ENCODE measurements at places on chromosomes 7 and 10.

DNA sequence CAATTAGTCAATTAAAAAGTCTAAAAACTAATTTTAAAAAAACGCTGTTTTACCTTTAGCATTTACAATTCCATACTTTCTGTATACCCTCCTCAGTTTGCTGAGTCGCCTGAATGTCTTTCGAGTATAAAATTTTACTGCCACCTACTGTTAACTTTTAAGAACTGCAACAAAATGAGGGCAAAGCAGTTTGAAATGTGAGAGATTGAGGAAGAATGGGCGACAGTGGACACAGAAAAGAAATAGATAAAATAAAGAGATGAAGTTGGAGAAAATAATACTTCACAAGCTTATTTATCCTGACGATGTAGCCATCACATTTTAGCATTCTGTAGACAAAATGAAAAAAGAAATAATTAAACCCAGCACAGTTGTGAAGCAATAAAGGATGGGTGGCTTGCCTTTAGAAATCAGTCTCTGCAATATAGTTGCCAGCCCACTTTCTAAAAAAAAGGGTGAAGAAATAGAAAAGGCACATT is 110.8 kb upstream of the PTN start:
- no peak for DNase-seq

DNA sequence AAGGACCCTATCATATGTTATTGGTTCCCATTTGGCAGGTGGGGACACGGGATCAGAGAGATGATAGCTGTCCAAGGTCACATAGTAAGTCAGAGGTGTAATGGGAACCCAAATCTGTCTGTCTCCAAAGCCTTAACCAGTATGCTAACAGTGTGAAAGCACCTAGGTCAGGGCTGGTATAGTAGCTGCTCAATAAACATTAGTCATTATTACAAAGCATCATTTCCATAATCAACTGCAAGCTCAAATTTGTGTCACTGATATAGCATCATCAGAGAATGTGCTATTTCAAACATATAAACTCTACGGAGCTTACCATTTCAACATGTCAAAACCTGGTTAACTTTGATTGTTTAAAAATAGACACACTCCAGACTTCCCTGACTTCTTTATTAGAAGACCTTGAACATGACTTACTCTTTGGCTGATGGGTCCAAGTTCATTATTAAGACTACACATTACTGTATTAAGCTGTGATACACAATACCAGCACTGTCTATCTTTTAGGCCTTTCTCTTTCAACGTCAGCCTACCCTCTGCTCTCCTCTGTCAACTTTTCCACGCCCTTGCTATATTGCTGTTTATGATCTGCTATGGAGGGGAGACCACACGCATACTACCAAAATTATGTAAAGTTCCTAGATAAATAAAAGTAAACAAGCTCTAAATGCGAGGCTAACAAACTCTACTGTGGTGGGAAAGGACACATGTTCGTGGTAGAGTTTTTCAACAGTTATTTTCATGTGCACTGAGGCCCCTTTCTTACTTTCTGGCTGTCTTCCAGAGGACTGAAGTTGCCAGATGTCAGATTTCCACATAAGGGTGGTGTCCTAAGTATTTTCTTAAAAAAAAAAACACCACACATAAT is 33.6 kb downstream of the DNMBP start:
- no peak for DNase-seq

DNA sequence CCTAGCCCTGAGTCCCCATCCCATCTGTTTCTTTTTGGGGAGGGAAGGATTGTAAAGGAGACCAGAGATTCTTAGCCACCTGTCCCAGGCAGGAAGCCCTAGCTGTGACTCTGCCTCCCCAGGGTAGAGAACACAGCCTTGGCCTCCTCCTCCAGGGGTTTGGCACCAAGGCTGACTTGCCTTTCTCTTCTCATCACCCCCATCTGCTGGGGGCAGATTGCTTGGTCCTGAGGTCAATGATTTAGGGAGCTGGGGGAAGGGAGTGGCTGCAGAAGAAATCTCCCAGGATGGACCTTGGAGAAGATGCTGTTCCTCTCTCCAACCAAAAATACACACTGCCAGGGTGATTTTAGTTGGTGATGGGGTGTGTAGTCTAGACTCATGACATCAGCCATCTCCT is 2.6 kb upstream of the MNX1 start:
- DNase-seq = no peak

- no peak for DNase-seq
These were observed 240.0 kb downstream of the ARHGAP21 start for GRCh38 chr10:24483701-24484100.

DNA sequence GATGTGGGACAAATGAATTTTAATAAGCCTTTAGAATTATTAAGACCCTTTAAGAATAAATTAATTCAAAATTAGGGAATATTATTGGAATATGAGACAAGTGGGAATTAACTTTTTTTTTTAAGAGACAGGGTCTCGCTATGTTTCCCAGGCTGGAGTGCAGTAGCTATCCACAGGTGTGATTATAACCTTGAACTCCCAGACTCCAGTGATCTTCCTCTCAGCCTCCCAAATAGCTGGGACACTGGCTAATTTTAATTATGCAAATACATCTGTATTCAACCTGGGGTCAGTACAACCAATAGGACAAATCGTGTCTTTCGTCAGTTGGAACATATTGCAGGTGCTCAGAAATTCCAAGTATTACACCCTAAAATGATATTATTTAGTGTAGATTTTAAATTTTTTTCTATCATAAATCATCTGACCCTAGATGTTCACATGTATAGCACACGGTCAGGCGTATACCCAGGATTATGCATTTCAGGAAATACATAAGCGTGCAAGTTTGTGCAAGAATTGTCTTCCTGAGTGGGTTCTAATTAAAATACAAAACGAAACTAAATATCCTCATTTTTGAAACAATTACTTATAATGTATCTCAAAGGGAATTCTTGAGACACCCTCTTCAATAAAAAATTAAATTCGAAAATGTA is 1.2 kb downstream of the NT5C3A start:
- no peak for DNase-seq

DNA sequence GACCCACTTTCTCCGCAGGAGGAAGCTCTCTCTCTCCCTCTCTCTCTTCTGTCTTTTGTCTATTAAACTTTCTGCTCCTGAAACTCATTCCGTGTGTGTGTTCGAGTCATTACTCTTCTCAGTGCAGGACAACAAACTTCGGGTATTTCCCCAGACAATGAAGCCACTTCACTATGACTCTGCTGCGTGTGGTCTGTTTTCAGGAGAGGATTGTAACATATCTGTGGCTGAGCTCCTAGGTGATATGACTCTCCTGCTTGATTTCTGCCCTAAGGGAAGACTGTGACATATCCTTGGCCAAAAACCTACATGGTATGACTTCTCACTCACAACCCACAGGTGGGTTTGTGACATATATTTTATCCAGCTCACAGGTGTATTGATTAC is 39.9 kb upstream of the ZNF107 start:
- DNase-seq = no peak

DNA sequence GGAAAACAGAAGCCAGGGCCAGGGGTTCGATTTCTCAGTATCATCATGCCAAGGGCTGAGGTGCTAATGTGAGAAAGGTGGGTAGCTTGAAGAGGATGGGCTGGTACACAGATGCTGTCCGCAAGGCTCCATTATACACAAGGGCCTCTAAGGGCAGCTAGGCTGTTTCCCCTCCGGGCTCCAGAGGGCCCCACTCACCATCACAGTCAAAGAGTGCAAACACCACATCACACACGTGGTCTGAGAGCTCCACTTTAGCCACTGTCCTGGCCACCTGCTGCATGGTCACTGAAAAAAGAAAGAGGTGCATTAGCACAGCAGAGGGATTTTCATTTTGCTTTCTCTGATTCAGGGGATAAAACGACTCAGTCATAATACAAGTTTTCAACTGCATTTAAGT is 20.9 kb upstream of the DNAJB12 start:
- DNase-seq = no peak

- no peak for DNase-seq
These were observed 27.7 kb downstream of the PHTF2 start for GRCh38 chr7:77826300-77826699.

DNA sequence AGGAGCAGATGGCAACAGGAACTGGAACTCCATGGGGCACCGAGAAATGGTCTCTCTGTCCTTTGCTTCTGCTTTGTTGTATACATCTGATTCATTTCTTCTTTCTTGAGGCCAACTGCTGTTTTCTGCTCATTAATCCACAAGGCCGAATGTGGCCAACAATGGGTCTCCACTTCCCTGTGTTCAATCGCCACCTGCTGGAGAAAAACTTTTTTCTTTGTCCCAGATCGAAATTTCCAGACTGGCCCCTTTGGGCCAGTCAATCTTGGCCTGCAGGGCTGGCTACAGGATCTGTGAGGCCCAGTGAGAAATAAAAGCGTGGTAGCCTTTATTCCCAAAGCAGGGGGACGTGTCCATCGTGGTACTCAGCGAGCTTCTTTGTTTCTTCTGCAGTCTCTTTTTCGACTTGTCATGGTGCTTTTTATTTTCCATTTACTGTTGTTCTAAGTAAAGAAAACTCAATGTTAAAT is 58.8 kb downstream of the PARP12 start:
- peak; percentile 13 for DNase-seq

GRCh38 chr10:57049096-57049495 is 688.0 kb upstream of the ZWINT start:
- DNase-seq = no peak

DNA sequence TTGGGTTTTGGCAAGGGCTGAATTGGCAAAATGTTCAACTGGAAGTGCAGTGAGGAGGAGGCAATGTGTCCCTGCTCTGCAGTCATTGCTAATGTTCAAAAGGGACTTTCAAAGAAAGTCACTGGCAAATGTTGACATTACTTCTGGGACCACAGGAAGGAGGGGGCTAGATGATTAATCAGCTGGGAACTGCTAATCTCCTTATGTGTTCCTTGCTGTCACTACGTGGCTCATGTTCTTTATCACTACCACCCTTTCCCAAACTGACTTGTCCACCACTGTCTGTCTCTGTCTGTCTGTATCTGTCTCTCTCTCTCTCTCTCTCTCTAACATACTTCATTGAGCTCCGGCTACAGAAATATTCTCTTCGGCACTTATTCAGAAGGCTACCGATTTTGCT is 86.9 kb upstream of the MTPN start:
- DNase-seq = no peak

DNA sequence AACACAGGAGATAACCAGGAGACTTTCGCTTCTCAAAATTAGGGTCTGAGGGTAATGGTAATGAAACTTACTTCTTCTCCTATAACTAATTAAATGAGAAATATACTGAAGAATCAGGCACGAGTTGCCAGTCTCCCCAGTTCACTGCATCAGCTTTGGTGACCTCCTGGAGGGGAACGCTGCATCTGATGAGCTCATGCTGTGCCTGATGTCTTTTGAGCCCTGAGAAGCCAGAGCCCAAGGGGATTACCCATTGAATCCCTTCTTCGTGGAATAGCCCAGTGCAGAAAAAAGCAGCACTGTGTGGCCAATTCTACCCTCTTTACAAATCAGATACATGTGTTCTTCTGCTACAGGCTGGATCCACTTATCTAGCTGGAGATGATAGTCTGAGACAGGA is 45.1 kb downstream of the CYP2C9 start:
- no peak for DNase-seq

DNA sequence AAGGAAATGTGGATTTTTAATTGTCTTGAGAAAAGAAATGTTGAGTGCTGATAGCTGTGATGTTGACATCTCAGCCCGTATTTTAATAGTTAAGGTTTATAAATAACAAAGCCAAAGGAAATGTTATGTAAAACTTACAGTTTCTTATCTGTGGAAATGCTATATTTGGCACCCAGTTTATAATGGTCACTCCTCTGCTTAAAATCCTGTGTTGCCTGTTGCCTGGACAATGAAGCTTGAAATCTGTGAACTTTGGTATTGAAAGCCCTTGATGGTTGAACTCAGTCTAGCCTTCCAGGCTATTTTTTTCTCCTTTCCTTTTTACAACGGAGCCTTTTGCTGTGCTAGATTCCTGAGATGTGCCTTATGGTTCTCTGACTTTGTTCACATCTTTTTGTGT is 46.5 kb downstream of the MCU start:
- no peak for DNase-seq

- DNase-seq = peak; percentile 56
These were observed 1.8 kb downstream of the TSC22D4 start for GRCh38 chr7:100476903-100477870.

DNA sequence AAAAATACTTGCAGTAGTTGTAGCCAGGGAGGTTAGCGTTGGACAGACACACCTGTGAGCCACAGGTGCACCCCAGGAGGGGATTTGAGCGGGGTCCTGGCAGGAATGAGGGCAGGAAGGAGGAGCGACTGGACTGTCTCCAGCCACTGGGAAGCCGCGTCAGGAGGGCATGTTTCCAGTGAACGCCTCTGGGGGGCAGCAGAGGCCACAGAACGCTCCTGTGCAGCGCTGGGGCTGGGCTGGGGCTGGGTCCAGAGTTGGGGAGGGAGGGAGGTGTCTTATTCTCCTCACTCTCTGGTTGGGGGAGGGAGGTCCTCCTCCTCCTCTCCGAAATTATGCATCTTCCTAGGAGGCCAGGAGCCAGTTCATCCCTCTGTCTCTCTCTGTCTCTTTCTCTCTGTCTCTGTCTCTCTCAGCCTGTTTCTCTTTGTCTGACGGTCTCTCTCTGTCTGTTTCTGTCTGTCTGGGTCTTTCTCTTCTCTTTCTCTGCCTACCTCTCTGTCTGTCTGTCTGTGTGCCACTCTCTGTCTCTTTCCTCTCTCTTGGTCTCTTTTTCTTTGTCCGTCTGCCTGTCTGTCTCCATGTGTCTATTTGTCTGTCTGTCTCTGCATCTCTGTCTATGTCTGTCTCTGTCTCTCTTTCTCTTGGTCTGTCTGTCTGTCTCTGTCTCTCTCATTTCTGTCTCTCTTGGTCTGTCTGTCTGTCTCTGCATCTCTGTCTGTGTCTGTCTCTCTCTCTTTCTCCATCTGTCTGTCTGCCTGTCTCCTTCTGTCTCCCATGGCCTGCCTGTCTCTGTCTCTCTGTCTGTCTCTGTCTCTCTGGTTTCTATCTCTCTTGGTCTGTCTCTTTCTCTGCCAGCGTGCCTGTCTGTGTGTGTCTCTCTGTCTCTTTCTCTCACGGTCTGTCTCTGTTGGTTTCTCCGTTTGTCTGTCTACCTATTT is 9.9 kb upstream of the PSMG3 start:
- peak; percentile 81 for DNase-seq

GRCh38 chr10:116947841-116948529 is 57.0 kb downstream of the SHTN1 start:
- no peak for DNase-seq

DNA sequence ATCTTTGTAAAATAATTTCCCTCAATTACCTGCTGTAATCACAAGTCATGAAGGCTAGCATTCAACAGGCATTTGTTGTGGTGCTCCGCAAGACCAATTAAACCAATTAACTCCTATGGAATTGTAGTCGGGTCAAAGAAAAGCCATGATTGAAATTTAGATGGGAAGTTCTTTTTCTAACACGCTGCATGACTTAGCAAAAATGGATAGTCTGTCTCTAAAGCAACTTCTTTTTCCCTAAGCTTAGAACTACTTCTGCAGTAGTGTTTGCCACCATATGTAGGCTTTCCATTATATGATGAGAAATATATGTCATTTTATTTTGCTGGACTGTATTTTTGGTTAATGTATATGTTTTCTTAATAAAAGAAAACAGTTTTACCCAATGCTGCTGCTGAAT is 119.1 kb downstream of the TSPAN12 start:
- no peak for DNase-seq

DNA sequence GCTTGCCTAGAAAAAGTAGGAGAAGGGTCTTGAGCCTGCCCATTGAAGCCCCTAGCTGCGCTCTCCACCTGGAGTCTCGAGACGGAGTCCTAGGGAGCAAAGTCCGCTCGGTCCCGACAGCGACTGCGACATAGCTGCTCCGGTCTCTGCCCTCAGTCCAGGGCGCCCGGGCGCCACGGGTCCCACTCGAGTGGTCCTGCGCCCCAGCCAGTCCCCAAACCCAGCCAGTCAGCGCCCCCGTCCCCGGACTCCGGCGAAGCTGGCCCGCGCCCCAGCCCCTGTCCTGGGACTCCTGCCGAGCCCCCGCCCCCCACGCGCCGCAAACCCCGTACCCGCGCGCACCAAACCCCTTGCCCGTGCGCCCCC is 490 bp downstream of the TNS3 start:
- no peak for DNase-seq

Data from T-cell (primary cell).